ENCODE measurements at places on chromosomes 1 and 21. TPM values are rescaled to one million over a fixed set of nuclear protein-coding genes. Genes with fewer than 3 reads are reported as not detected.

DNA sequence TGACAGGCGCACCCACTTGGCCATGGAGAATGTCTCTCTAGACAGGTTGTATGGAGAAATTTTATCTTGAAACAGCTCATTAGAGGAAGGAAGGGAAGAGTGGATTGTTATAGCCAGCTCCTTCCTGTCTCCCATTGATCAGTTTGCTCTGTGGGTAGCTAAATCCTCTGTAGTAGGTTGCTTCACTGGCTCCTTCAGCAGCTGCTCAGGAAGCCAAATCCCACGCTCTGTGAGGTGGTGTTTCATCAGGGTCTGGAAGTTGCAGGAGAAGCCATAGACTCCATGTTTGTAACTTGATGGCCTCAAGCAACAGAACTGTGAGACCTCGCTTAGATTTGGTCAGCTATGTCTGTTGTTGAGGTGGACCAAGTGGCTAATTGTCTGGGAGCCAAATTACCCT is 6.8 kb upstream of the NFYC start:
- DNase-seq = no peak

DNA sequence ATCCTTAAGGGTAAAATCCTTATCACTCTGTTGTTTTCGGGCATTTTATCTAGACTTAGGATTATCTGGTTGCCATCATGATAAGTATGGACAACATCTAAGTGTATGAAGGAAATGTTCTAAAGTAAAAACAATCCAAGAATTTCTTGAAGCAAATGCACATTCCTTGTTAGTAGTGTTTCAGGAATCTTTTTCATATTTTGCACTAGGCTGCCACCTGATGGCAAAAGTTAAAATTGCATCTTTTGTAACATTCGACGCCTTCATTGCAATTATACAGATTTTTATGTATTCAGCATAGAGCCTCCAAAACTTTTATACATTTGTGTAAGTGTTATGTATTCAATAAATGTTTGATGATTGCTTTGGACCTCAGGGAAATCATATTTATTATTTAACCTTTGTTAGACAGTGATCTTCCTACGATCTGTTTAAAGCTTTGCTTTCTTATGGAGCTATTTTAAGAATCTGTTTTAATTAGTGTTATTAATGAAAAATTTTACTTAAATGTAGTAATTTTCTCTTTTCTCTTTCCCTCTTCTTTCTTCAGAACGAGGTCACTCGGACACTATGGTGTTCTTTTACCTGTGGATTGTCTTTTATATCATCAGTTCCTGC is 49.4 kb upstream of the KIAA1614 start:
- DNase-seq = no peak

DNA sequence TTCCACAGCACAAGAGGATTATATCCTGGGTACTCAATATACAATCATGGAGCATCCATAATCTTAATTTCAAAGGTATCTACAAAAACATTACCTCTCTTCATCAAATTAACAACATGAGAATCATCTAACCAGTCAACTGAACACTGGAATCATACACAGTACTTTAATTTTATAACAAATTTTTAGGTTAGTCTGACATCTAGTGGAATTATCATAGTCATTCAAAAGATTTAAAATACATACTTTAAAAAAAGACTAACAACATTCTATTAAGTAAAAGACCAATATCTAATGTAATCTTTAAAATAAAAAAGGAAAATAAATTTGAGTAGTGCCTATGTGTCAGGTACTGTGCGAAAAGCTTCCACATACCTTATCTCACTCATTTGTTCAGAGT is 16.8 kb upstream of the SH3GLB1 start:
- no peak for DNase-seq

The NR1I3 gene
- not detected for total RNA-seq

DNA sequence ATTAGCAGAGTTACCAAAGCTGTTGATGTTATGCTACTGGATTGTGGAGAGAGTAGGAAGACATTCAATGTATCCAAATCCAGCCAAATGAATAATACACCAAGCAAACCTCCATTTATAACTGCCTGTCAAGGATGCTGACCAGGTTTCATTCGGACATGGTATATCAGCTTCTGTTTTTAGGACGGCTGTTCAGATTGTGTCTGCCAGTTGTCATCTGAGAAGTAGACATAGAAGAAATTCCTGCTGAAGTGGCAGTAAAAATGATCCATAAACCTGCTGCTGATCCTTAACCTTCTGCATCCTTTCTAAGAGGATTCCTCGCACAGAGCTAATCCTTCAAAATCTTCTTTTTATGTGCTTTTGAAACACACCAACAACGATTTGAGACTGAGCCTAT is 663.6 kb upstream of the PLXNA2 start:
- no peak for DNase-seq

DNA sequence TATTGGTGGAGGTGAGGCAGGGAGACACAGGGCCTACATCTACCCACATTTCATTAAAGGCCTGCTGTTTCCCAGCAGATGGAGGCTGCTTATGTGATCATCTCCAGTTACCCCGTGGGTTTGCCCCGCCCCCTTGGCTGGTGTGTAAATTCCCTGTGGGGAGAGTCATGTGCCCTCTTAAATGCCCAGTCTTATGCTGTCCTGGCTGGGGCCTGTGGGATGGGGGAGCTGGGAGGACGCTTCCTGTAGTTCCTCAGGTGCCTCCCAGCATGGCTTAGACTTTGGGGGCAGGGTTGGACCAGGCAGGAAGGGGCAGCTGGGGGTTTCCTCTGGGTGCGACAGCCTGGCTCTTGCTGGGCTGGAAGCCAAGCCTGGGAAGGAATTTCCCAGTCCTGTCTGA is 15.5 kb upstream of the CITED4 start:
- peak; percentile 64 for DNase-seq

GRCh38 chr21:20611008-20611407 is 387.2 kb upstream of the NCAM2 start:
- DNase-seq = no peak

DNA sequence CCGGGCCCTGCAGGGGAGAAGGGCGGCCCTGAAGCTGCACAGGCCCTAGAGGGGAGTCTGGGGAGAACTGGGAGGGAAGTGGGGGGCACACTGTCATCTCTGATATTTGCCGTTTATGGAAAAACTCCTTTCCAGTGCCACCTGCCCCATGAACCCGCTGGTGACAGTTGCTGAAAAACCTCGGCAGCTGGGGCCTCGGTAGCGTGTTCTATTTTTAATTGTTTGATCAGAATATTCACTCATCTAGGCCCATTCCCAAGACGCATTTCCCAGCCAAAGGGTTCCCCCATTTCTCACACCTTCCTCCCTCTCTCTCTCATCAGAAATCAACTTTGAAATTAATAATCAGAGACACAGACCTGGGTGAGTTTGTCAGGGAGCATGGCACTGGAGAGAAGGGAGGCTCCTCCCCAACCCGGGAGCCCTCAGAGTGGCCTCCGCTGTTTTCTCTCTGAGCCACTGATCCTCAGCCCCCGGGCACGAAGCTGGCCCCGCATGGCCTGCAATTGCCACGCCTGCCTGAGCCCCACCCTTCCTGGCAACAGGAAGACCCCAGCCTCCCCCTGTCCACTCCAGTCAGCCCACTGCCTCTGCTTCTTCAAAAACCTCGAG is 111.1 kb downstream of the CASZ1 start:
- DNase-seq = no peak

The TNNT2 gene
- total RNA-seq = 10,350 TPM

DNA sequence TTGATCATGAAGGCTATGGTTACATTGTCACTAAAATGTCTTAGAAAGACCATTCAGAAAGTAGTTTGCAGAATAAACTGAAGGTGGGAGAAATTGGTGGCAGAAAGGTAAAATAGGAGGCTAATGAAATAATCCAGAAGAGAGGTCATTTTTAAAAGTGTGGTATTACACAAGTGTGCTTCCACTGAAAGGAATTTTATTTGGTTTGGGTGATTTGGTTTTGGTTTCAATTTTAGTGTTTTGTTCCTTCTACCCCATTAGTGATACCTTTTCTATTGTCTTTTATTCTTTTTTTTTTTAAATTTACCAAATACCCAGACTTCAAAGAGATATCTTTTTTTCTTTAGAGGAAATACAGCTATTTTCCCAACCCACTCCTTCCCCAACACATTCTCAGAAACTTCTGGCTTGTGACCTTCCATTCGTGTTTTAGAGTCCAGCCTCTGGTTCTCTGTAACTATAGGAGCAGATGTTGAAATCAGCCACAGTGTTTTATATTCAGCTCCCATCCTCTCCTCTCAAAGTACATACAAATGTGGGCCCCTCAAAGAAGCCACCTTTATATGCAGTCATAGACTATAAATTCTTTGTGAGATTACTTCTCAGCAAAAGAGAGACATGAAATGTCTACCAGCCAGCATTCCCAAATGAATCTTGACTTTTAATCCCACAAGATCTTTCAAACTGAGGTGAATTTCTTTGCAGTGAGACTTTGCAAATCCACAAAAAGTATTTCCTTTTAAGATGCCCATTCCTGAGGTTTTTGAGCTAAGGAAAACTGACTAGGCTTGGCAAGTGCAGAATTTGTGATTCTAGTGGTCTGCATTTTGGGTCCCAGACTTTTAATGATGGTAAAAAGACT is 42.0 kb upstream of the PALMD start:
- DNase-seq = no peak

DNA sequence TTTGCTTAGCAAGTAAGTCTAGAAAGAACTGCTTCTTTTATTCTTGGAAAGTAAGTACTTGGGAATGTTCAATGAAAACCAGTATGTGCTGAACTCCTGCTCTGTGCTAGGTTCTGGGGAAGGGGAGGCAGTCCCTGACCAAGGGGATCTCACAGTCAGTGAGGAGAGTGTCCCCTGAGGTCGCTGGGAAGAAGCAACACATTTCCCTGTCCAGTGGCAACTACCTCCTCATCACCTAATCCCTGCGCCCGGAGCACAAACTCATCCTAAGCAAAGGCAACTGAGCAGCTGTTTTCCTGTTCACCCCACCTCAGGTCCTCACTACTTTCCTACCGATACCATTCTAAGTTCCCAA is 61.7 kb upstream of the ANGPTL1 start:
- DNase-seq = peak; percentile 40

GRCh38 chr1:13732971-13733667 is 33.1 kb downstream of the PRDM2 start:
- DNase-seq = no peak

GRCh38 chr1:35585281-35585680 is 12.2 kb downstream of the TFAP2E start:
- no peak for DNase-seq

- no peak for DNase-seq
Observed at GRCh38 chr1:156775799-156776198, 8.5 kb downstream of the PRCC start.

DNA sequence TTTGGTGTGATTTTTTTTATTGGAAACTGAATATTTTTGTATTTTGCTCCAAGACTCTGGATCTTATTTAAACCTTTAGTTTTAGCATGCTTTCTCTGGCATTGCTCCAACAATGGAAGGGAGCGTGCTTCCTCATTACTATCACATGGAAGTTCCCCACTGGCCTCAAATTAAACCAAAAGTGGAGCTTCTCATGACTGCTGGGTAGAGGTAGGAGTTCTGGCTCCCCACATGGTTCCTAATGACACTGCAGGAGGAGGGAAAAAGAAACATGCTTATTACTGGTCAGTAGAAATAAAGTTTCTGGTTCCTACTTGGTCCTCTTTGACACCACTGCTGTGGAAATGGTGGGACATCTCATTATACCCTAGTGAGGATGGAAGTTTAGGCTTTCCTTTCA is 310.5 kb downstream of the PTGER3 start:
- DNase-seq = no peak

The LCA5L gene
- 0.40 TPM for total RNA-seq

DNA sequence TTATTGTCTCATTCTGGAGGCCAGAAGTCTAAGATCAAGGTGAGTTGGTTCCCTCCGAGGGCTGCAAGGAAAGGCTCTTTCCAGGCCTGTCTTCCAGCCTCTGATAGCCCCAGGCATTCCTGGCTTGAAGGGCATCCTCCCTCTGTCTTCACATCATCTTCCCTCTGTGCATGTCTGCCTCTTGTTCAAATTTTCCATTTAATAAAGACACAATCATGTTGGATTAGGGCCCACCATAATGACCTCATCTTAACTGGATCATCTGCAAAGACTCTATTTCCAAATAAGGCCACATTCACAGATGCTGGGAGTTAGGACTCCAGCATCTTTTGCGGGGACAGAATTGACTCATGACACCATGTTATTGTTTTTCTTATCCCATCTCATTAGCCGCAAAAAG is 24.5 kb downstream of the HUNK start:
- DNase-seq = no peak

DNA sequence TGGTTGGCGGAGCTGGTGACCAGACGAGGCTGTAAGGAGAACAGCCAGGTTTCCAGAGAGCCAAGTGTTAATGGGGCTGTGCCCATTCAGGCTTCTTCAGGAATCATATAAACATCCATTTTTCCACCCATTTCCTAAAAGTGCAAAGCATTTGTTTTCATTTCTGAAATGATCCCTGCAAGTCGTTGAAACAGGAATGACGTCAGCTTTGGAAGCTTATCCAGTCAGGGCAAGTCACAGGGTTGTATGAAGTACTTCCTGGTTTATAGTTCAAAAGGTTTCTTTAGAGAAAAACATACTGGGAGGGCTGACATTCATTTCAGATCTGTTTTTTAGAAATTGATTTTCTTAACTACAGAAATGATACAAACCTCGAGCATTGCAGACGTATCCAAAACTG is 29.2 kb downstream of the IGSF5 start:
- DNase-seq = no peak

The HSD3B1 gene
- total RNA-seq = not detected

The GNG4 gene
- total RNA-seq = not detected

DNA sequence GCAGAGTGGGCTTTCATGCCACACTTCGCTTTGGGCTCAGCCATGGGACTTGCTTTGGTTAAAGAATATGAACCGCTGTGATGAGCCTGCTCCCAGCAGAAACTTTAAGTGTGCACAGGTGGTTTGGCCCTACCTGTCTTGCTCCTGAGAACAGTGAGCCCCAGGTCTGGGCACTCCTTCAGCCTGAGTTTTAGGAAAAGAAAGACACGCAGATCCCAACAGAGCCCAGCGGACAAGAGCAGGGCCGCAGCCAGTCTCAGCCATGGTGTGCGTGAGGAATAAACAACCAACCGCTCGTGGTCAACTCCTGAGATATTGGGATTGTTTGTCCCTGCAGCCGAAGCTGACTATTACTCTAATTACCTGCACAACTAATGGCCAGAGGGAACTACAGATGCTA is 217.1 kb upstream of the C1orf174 start:
- no peak for DNase-seq

- no peak for DNase-seq
Observed at GRCh38 chr1:235013512-235013911, 115.1 kb downstream of the TOMM20 start.

DNA sequence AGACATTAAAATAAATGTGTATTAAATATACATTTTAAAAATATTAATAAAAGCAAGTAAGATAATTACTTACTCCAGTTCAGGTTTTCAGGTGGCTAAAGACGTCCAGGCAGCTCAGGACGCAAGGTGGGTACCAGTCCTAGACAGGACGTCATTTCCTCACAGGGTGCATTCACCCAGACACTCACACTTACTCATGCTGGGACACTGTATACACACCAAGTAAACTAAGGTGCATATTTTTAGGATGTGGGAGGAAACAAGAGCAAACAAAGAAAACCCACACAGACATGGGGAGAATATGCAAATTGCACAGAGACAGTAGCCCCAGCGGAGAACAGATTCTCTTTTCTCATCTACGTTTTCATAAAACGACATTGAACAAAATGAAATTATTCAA is 457.9 kb downstream of the BRINP3 start:
- no peak for DNase-seq

- no peak for DNase-seq
Observed at GRCh38 chr1:178379807-178380206, 117.0 kb downstream of the CLEC20A start.

GRCh38 chr1:145901312-145902021 is 8.4 kb downstream of the ITGA10 start:
- DNase-seq = no peak

The LIN28A gene
- total RNA-seq = not detected

Measured in left ventricle myocardium superior (tissue), 1 donor.